ENCODE measurements at places on chromosomes 12 and 14.

DNA sequence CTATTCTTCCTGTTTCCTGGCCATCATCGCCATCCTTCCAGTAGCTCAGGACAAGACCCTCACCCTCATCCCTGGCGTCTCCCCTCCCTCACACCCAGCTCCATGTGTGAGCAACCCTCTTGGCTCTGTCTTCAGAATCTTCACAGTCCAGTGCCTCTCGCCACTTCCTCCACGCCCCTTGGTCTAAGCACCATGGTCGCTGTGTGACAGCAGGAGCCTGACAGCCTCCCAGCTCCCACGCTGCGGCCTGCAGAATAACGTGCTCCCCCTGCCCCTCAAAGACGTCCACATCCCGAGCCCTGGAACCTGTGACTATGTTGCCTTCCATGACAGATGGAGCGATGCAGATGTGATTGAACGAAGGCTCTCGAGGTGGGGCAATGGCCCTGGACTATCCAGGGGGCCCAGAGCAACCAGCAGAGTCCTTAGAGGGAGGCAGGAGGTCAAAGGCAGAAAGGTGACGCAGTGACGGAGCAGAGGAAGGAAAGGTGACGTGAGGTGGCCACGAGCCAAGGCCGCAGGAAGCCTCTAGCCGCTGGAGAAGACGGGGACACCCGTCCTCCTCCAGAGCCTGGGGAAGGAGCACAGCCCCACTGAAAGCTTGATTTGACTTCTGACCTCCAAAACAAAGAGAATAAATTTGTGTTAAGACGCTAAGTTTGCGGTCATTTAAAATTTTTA lies 139.8 kb downstream of the CALM1 start:
- no peak for DNase-seq

GRCh38 chr14:29240066-29240465 lies 473.5 kb downstream of the FOXG1 start:
- no peak for DNase-seq

- DNase-seq, result no peak
Observed at GRCh38 chr14:69996216-69996615, 117.0 kb downstream of the SMOC1 start.

DNA sequence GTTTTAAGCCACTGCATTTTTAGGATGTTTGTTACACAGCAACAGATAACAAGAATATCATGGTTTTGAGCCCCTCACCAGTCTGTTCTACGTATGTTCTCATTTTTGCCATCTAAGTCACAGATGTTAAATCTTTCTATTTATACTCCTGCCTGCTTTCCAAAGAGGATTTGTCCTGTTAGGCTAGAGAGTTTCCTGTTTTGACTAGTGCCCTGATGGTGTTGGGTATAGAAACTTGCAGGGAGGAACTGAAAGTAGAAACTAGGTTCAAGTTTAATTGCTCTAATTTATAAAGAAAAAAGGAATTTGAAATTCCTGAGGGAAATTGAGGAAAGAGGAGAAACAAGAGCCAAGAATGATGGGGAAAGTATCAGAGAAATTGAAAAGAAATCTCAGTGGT lies 74.4 kb upstream of the COCH start:
- DNase-seq, result no peak

DNA sequence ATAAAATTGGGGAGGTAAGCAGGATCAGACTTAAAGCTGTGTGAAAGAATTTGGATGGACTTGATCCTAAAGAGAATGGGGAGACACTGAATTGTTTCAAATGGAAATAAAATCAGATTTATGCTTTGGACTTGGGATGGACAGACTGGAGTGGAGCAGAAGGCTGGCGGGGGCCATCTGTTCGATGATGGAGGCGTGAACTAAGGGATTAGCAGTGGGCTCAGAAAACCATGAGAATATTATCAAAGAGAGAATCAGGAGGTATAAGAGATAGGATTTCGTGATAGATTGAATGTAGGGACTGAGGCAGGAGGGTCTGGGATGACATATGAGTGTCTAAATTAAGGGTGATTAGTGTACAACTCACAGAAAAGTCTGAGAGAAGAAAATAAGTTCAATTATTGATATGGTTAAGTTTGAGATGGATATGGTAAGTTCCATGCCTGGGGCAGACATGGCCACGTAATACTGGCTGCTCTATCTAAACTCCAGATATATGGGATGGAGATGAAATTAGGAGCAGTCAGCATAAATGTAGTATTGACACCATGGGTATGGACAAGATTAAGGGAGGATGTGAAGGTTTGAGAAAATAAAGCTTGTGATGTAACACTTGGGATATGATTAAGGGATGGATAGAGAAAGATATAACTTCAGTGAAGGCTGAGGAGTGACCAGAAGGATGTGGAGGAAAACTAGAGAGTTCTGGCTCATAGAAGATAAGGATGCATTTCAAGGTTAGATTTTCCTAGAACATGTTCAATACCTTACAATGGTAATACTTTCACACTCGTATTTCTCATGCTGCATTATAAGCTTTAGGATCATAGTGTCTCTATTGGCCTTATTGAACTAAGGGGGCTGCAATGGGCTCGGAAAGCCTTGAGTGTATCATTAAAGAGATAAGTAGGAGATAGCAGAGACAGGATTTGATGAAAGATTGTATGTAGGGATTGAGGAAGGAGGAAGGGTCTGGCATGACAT lies 1.0 kb upstream of the TSSK4 start:
- DNase-seq, result no peak

- DNase-seq, result no peak
Observed at GRCh38 chr12:109720857-109721189, 7.2 kb downstream of the FAM222A start.

DNA sequence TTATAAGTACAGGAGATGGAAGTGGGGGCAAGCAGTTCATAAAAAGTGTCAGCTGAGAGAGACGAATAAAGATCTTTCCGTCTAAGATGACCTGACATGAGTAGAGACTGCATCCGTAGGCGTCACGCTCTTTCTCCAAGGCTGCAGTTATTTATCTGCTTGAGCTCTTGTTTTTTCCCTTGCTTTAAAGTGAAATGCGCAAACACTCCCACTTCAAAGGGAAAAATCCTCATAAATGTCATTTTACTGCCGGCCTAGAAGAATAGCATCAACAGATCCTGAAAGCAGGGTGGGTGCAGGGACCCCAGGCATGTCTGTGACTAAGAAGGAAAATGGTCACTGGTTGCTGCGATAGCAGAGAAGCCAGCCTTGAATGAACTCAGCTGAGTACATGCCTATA lies 647.4 kb downstream of the MED13L start:
- no peak for DNase-seq

DNA sequence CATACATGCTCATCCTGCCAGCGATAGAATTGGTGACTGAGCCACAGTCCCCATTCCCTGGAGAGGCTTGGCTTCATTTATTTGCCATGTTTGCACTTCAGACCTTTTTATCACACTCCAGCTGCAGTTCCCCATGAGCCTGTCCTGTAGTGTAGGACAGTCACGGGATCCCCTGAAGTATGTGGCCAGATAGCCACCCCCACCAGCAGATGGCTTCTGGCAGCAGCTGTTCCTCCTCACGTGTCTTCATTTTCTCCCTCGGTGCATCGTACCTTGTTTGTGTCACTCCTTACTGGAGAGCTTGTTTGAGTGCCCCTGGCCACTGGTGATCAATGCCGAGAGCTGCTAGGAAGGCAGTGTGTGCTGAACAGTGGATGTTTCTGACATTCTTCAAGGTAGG lies 40.2 kb downstream of the UBE3B start:
- no peak for DNase-seq

DNA sequence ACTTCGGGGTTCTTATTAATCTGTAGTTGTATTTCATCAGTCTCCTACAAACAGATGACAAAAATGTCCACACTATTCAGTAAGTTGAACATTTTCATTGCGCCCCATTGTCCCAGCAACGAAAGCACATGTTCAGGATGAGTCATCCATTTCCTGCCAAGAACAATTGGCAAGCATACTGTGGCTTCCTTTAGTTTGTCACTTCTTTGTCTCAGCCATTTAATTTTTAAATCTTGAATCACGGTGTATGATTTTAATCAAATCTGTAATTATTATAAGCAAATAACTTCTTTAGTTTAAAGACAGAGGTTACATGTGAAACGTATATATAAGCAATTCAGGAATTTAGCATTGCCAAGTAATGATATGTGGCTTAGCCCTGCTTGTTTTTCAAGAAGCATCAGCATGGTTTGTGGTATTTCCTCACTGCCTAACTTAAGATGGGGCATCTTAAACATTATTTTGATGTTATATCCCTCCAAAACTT lies 211.3 kb upstream of the KRR1 start:
- DNase-seq, result no peak

DNA sequence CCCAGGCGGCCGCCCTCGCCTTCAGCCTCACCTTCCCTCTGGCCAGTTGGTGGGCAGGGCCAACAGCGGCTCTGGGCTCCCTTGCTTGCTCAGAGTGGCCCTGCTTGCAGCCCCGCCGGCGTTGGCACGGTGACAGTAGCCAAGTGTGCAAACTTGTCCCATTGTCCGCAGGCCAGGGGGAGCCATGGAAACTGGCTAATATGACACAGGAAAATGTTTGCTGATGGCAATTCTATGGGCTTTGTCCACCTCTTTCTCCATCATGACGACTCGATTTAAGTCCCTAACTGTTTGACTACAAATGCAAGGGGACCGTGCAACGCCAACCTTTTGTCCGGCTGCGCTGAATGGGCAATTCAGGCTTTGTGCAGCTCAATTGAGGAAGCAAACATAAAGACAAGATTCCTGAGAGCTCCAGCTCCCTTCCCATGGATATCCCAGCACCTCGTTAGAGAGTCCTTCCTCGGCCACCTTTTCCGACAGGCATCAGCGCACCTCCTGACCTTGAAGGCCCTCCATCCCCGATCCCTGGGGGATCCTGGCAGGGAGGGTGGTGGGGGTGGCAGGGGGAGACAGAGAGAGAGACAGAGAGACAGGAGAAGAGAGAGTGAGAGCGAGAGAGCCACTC lies 785 bp upstream of the FAM181A start:
- DNase-seq, result no peak

DNA sequence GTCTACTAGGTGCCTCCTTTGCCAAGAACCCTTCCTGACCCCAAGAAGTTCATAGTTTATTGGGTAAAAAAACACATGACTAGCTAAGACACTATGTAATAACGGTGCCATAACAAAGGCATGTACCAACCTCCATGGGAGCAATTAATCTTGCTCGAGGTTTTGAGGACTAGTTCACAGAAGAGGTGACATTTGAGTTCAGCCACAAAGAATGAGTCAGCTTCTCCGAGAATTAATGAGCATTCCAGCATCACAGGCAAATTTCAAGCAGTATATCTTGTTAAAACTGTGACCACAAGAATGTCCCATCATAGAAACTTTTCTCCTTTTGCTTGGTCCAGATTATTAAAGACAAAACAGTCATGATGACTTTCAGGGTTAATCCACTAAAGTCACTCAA lies 113.0 kb upstream of the RAP1B start:
- DNase-seq, result no peak

DNA sequence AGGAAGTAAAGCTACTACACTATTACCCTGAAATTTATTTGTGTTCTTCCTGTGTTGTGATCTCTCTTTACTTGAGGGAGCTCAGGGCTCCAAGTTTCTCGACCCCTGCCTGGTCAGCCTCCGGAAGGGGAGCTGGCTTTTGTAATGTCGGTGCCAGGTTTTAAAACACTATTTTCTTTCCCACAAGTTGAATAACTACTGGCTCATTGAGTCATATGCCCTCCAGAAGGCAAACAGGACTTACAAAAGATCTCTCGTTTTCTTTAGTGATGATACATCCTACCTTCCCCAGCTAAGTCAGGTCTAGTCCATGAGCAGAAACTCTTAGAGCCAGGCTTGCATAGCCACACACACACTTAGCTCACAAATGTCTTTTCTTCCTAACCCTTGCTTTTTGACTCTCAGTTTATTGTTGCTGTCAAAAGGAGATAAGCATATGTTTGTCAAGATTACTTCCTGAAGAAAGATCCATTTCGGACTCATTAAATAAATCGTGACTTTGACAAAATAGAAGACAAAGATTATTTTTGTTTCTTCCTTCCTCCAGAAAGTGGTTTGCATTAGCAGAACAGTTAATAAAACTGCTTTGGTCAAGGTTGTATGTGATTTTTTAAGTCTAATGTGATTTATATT lies 209.8 kb upstream of the FLRT2 start:
- no peak for DNase-seq

GRCh38 chr14:20578325-20578724 lies 9.5 kb downstream of the RNASE11 start:
- no peak for DNase-seq
